Anterior cingulate cortex (tissue), 58 donors: ENCODE measurements at places on chromosomes 12 and 14.

GRCh38 chr14:105449276-105450122, 25.1 kb upstream of the CRIP2 start:
- no peak for DNase-seq

DNA sequence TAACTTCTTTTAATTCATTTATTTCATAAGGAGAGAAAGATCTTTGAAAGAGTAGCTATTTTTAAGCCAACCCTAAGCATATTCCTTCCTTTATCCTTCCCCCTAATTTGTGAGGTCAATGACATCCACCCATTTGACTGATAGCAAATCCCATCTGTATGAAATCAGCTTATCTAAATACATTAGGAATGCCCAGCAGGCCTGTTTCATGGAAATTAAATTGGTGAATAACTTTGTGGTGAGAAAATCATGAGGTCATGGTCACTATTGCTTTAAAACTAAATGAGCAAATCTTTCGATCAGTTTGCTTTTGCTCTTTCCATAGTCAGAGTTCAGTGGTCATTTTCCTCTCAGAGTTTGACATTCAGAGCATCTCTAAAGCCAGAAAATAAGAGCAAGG, 256.6 kb downstream of the CPNE8 start:
- no peak for DNase-seq

- peak; percentile 7 for DNase-seq
Measured at GRCh38 chr14:61812347-61813095, 50.3 kb downstream of the SNAPC1 start.

- DNase-seq = no peak
Measured at GRCh38 chr12:128259556-128260070, 7.4 kb upstream of the TMEM132C start.

DNA sequence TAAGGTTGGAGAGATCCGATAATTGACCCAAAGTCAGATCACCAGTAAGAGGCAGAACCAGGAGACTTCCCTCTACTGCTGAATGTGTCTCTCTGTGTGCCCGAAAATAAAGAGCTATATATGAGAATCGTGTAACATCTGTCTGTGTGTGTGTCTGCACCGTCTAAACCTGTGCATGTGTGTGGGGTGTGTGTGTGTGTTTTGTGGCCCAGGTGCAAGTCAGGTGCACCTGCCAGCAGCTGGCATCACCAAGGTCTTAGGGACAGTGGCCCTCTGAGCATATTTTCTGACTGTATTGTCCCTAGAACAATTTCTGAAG, 24.7 kb upstream of the KRT78 start:
- DNase-seq = no peak

DNA sequence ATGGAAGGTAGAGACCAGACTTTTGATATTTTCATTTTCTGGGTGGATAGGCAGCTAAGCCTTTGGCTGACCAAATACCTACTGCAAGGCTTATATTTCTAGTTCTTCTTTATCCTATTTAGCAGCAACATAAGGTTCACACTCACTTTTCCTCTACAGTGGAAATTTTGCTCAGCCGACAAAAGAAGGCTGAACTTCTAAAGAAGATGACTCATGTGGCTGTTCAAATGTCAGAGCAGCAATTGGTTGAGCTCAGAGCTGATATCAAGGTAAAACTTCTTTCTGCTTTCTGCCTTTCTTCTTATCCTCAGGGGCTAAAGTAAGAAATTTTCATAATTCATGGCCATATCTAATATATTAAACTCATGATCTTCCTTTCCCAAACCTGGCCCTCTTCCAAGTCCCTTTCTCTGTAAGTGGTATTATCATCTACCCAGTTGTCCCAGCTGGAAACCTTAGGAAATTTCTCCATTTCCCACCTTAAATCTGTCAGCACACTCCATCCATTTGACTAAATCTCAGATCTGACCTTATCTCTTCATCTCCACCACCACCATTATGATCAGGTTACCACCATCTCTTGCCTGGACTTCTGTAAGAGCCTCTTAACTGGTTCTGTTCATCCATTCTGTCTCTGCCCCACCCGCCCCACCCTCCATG, 19.8 kb upstream of the KCNH3 start:
- no peak for DNase-seq

DNA sequence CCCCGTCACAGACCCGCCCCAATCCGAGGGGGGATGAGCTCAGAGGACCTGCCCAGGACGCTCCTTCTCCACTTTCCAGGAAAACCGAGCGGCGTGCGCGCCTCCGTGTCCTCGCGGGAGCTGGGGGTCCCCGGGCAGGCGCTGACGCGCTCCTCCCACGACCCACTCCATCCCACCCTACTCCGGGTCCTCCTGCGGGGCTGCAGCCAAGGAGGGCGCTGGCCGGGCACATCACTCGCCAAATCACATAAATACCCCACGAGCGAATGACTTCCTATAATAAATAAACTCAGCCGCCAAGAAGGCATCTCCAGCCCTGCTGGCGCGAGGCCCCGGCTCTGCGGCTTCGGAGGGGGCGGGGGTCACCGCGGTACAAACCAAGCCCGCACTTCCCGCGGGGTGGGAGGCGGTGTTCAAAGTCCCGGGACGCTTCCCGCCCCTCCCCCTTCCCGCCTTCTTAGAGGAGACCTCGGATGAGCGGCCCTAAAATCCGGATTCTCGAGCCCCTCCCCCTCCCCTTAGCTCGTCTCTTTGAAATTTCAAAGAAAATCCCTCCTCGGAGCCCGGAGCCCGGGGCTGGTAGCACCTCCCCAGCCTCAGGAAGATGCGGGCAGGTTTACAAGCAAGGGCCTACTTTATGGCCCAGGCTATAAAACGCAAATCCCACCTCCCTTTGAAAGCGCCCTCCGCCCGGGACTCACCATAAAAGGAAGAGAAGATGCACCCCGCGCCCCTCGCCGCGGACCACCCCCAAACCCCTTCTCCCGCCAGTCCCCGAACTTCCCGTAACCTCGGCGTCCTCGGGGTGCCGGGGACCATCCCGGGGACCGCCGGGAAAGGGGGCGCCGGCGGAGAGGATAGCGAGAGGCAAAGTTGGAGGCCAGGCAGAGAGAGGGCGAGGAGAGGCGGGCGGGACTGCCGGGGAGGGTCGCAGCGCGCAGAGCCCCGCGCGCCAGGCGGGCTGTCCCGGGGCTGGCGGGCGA, 712 bp upstream of the FZD10 start:
- no peak for DNase-seq

DNA sequence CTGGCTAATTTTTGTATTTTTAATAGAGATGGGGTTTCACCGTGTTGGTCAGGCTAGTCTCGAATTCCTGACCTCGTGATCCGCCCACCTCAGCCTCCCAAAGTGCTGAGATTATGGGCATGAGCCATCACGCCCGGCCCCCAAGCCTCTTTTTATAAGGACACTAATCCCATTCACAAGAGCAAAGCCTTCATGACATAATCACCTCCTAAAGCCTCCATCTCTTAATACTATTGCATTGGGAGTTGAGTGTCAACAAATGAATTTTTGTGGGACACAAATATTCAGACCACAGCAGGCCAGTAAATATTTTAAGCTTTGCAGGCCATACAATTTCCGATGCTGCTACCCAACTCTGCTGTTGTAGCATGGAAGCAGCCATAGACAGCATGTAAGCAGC, 10.9 kb downstream of the RNF212B start:
- DNase-seq = no peak

GRCh38 chr12:68890701-68891113, 42.3 kb downstream of the CPM start:
- DNase-seq = no peak

GRCh38 chr14:104877066-104877805, 12.2 kb downstream of the CEP170B start:
- DNase-seq = no peak

DNA sequence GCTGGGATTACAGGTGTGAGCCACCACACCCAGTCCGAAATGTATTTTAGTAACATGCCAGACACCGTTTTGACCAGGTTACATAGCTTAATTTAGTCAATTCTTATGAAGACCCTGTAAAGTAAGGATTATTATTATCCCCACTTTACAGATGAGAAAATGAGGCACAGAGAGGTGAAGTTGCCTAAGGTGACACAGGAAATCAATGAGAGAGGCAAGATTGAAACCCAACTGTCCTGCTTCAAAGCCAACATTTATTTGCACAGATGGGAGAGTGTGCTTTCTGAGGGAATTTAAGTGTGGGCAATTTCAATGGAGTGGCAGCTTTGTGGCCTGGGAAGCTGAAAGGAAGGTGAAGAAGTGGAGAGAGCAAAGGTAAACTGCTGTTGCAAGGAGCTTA, 19.1 kb upstream of the EPS8 start:
- no peak for DNase-seq

DNA sequence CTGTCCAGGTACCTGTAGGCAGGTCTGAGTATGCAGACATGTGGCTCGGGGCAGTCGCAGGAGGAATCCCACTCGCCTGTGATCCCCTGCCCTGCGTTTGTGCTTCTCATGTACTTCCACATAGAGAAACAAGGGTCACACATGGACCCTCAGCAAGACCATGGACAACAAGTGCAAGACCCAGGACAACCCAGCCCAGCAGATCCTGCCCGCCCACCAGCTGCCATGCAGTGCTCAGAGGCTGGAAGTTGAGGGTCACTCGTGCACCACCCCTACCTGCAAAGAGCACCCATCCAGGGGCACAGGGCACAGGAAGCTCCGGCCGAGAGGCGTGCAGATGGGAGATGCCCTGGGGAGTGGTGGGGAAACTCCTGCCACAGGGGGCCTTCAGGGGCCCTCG, 67.5 kb upstream of the C14orf180 start:
- no peak for DNase-seq

DNA sequence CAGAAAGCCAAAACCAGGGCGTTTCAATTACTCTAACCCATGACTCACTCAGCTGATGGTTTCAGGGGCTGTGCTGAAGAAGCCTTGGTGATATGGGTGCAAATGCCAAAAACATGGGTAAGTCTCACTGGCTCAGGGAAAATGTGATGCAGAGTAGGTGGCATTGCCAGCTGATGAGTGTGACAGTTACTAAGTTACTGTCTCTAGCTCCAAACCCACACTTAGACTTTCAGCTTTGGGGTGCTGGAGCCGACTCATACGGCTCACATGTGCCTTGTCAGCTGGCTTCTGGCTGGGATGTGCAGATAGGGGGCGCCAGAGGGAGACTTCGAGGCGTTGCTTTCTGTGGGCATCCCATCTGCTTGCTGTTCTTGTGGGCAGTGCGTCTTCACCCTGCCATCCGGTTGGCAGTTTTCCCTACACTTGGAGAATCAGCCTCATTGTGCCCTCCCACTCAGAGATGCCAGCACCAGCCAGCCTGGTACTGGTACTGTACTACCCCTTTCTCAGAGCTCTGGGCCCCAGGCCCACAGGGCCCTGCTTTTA, 11.1 kb upstream of the KRT7 start:
- DNase-seq = peak; percentile 60

DNA sequence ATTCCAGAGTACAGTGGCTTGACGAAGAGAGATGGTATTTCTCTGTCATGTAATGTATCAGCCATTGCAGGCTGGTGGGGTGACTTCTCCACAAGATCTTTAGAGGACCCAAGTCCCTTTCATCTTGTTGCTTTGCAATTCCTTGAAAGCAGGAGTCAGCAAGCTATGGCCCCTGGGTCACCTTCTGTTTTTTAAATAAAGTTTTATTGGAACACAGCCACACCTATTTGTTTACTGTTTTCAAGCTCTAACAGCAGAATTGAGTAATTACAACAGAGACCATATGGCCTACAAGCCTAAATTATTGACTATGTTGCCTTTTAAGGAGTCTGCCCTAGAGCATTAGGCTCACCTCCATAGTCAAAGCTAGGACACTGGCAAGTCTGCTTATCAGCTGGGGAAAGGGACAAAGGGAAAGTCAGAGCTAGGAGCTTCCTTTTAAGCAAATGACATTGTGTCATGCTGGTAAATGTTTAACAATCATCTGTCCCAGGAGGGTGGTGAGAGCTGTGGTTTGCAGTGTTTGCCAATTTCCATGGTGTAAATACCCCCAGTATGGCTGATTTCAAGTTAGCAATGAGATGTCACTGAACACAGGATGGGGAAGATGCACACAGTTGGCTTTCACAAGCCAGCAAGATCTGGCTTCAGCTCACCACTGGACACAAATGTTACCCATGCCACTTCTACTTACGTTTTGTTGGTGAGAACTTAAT, 87.7 kb upstream of the PWP1 start:
- no peak for DNase-seq

GRCh38 chr14:58638231-58639197, 752 bp downstream of the DACT1 start:
- DNase-seq = peak; percentile 19
